Mammary microvascular endothelial cell (primary cell): ENCODE measurements at places on chromosomes 12 and 14. TPM values are rescaled to one million over a fixed set of nuclear protein-coding genes. Genes with fewer than 3 reads are reported as not detected.

Gene COX8C
- total RNA-seq = not detected in 2 replicates

Gene RPGRIP1
- total RNA-seq = 0.05 TPM in 1 of 2 replicates, not detected in the other

Gene CAPZA3
- total RNA-seq = not detected in 2 replicates

Gene SPRYD4
- total RNA-seq = 2.0 and 2.4 TPM in 2 replicates

Gene RTN1
- 0.25 and 0.87 TPM in 2 replicates for total RNA-seq

Gene CLEC2A
- total RNA-seq = not detected in 2 replicates

Gene TRAFD1
- total RNA-seq = 24.6 and 28.4 TPM in 2 replicates

Gene PPP1R36
- total RNA-seq = 0.39 TPM in 1 of 2 replicates, not detected in the other

Gene CCDC196
- not detected in 2 replicates for total RNA-seq

Gene STAB2
- total RNA-seq = not detected in 2 replicates

Gene CCDC175
- not detected in 2 replicates for total RNA-seq

Gene SAMD15
- total RNA-seq = 0.53 and 0.64 TPM in 2 replicates

Gene PIK3C2G
- under 0.01 and 0.25 TPM in 2 replicates for total RNA-seq
